ENCODE measurements at places on chromosomes 2 and 18. TPM values are rescaled to one million over a fixed set of nuclear protein-coding genes. Genes with fewer than 3 reads are reported as not detected.

Gene RMND5A
- total RNA-seq, result 61.4 TPM

Gene SERPINB10
- total RNA-seq, result not detected

Gene RUFY4
- not detected for total RNA-seq

Gene PDE6D
- 22.1 TPM for total RNA-seq

Gene ASXL3
- total RNA-seq, result 0.07 TPM

Gene LYPD6B
- not detected for total RNA-seq

Gene TSGA10
- total RNA-seq, result 2.4 TPM

Gene MARCO
- total RNA-seq, result not detected

Gene ELMOD3
- total RNA-seq, result 8.3 TPM

Gene ALLC
- not detected for total RNA-seq

Gene CDH7
- total RNA-seq, result not detected

Gene GAL3ST2
- total RNA-seq, result not detected

Gene SKOR2
- total RNA-seq, result not detected

Gene SNRNP200
- total RNA-seq, result 64.1 TPM

Gene UPP2
- total RNA-seq, result not detected

Gene HOXD13
- not detected for total RNA-seq

Gene UGT1A10
- not detected for total RNA-seq

Gene REG3G
- not detected for total RNA-seq

Gene VWA3B
- not detected for total RNA-seq

Measured in pulmonary artery endothelial cell (primary cell).